COR-L47 (cell line): ENCODE measurements at places on chromosomes 3 and 15.
A peak's percentile ranks its signal among the peaks of the same experiment; 100 is the strongest.

- no peak for DNase-seq
Measured at GRCh38 chr15:100922192-100923040, 3.3 kb downstream of the LRRK1 start.

DNA sequence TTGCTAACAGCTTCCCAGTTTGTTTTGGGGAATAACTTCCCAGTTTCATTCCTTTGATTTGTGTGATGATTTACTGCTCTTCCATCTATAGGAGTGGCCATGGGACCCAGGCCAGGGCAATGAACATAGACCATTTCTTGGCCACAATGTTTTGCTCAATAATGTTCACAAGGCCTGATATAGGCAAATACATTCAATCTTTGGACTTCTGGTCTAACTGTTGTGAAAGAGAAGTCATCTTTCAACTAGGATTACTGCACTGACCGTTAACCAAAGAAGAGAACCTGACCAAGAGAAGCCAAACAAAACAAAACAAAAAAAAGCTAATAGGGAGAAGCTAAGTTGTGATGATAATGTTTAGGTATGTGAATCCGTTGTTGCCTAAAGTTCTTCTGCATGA lies 221.8 kb upstream of the SUCLG2 start:
- DNase-seq = no peak

DNA sequence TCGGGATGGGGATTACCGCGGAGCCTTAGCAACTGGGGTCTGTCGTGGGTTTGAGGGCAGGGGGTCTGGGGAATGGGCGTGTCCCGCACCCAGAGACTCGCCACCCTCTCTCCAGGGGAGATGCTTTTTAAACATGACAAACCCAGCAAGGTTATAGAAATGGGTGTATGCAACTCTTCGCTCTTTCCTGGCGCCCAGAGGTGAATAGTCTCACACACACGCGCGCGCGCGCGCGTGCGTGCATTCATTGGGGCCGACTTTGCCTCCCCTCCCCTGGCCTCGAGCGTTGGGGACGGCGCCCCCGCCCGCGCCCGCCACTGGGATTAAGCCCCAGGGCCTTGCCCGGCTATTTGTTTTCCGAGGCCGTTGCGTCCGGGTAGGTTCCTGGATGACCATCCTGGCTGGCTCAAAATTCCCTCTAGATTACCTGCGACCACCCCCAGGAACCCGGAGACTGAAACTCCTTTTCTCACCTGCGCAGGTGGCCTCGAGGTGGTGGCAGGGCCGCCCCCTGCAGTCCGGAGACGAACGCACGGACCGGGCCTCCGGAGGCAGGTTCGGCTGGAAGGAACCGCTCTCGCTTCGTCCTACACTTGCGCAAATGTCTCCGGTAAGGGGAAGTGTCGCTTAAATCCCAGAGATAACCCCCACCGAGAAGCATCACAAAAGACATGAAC lies 777 bp downstream of the GPR160 start:
- DNase-seq = peak; percentile 42

- peak; percentile 19 for DNase-seq
Measured at GRCh38 chr15:40264321-40265153, 18.3 kb downstream of the ANKRD63 start.

- DNase-seq = no peak
Measured at GRCh38 chr3:140343211-140344081, 334.4 kb upstream of the TRIM42 start.

DNA sequence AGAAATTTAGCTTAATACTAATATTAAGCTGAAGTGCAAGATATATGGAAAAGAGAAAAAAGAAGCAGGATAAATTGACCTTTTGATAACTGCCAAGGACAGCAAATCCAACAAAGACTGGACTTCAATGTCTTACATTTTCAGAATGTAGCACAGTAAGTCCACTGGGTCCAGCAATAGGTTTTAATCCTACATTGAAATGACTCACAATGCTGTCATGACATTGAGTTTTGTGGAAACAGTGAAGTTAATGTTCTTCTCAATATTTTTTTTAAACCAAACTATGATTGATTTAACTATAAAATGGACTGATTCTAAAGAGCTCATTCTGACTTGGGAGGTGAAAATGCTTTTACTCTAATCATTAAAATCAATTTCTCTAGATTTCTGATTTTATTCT lies 166.6 kb upstream of the ZNF717 start:
- DNase-seq = no peak

DNA sequence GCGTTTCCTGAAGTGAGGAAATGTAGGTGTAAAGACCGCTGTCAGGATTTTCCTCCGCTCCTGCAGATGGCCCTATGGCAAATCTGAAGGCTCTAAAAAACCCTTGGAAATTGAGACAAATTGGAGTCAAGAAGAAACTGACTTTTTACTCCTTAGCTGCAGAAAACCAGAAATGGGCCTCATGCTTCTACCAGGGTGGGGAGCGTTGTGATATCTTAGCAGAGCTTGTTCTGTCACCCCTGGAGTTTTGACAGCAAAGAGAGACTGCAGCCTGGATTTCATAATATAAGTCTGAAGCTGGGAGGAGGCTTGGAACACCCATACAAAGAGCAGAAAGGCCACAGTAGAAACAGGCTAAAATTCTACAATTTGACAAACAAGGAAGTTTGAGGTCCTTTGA lies 283.0 kb upstream of the PLSCR5 start:
- DNase-seq = no peak

- DNase-seq = no peak
Measured at GRCh38 chr3:164320962-164321361, 757.3 kb downstream of the SI start.

DNA sequence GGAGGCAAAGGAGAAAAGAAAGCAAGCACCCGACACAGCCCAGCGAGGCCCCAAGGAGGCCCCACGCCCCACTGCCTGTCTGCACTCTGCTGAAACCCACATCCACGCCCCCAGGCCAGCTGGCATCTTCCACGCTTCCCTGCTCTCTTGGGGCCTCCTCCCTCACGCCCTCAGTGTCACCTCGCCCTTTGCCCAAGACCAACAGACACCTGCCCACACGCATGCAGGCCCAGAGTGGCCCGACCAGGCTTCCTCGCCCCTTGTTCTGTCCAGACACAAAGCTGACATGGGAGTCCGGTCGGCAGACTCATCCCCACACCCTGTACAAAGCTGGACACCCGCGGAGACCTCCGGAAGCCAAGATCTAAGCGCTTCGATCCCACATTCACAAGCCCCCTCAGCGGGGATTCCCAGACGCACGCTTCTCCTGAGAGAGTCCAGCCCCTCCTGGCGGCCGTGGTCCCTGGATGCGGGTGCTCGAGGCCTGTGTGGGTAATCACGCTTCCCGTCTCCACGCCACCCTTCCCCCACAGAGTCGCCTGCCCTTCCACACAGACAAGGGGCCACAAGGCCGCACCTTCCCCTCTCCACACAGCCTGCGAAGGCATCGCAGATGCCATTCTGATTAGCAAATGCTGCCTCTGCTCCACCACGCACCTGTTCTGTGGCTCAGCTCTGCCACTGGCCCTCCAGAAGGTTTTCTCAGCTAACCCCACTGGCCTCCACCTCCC lies 176.6 kb downstream of the XXYLT1 start:
- no peak for DNase-seq

DNA sequence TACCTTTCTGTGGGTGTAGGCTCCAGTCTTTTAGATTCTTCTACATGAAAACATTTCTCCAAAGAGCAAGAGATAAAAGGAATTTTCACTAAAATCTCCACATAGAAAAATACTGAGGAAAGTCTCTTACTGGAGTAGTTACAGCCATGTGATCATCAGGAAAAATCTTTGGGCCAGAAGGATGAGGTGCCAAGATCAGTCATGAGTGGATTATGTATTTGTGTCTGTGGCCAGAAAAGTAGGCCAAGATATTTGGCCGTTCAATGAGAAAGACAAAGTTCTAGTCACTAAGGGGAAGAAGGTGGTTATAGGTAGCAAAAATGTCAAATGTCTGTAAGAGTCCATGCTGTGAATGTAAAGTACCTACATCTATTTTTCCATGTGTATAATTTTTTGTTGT lies 339.3 kb downstream of the NSUN3 start:
- DNase-seq = no peak

GRCh38 chr3:72632129-72632528 lies 216.1 kb downstream of the SHQ1 start:
- no peak for DNase-seq

DNA sequence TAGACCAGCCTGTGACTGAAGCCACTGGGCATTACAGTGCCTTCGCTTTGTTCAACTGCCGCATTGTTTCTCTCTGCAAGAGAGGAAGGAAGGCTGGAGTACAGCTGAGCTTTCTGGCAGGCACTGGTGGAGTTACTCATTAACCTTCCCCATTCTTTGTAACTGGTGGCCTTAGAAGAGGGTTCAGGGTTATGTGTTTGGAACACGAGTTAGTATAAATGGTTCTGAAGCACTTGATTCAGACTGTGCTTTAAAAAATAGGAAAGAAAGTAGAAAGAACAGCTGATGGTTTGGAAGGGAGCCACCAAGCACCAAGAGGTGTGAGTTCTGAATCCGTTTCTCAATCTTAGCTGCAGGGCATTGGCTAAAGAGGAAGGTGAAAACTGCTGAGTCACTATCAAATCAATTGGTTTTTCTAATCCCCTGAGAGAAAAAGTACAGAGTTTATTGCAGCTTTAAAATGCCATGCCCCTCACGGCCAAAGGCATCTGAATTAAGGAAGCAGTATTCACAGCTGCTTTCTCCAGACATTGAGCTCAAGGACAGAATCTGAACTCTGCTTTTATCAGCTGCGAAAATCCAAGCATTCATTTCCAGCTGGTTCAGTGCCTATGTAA lies 3.6 kb downstream of the HGD start:
- no peak for DNase-seq

DNA sequence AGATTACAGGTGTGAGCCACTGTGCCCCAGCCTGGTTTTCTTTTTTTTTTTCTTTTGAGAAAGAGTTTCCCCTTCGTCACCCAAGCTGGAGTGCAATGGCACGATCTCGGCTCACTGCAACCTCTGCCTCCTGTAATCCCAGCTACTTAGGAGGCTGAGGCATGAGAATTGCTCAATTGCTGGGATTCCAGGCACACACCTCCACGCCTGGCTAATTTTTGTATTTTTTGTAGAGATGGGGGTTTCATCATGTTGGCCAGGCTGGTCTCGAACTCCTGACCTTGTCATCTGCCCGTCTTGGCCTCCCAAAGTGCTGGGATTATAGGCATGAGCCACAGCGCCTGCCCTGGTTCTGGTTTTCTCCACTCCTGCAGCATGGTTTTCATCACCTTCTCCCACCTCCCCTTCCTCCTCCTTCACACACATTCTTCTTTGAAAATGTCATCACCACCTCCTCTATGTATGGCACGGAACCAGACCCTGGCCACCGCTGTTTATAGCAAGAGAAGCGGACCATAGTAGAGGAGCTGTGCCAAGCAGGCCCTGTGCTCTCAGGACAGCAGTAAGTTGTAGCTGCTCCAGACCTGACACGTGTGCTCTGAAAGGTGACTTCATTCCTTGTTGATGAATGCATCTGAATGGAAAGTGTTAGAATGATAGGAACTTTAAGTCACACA lies 14.6 kb upstream of the AHSG start:
- no peak for DNase-seq

GRCh38 chr3:66665021-66665695 lies 164.3 kb upstream of the LRIG1 start:
- no peak for DNase-seq

GRCh38 chr3:60053526-60054265 lies 1003.9 kb upstream of the CFAP20DC start:
- no peak for DNase-seq

DNA sequence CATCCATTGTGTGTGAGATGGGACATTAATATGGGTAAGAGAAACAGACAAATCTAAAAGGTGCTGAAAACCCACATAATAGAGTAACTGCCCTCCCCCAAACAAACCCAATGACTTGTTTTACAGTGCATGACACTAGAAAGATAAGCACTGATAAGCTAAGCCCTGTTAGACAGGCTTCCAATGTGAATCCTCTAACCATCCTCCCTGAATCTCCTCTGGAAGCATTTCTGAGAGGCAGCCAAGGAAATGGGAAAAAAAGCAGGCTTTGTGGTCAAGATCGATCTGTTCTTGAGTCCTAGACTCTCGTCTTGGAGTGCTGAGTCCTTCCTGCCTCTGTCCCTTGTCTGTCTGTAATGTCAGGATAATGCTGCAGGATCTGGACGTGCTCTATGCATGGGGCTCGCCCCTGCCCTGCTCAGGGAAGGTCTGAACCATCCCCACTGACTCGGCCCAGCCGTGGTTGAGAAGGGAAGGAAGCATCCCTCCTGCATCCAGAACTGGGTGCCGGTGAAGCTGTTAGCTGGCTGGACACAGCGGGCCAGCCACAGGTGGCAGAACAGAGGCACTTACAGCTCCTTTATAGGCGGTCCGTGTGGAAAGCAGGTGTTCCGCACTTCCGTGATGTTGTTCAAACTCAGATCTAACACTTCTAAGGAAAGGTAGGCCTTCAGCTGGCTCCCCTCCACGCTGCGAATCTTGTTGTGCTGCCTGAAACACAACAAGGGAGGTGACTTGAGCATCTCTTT lies 84.1 kb downstream of the LRIG1 start:
- DNase-seq = no peak

- no peak for DNase-seq
Measured at GRCh38 chr3:18424213-18424728, 868 bp downstream of the SATB1 start.

DNA sequence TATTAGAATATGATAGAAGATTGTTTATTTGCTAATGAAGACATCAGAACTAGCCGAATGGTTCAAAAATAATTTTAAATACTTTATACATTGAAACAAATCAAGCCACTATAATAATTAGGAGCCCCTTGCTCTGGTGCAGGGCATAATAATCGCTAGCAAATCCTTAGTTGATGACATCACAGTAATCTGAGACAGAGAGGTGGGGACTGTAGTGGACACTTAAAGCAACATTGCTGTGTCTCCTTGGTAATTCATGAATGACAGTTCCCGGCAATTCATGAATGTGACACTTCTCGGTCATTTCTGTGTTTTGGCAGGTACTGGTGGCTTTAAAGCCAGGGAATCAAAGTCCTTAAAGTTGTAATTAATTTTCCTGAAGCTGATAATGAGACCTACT lies 114.3 kb downstream of the PPM1L start:
- DNase-seq = peak; percentile 36

DNA sequence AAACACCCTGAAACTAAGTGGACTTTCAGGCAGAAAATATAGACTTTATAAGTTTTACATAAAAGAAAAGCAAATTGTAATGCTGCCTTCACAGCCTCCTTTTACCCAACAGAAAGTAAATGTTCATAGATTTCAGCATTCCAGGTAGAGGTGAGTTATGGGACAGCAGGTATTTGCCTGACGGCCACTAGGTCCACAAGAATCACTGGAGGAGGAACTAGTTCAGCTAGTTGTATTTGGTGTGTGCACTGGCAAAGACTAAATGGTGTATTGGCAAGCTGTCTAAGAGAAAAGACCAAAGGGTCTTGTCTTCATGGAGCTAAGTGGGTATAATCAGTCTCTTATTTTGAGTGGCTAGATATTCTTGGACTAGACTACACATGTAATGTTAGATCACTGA lies 34.2 kb downstream of the ZNF654 start:
- DNase-seq = no peak

GRCh38 chr15:60480149-60480548 lies 1.2 kb upstream of the ICE2 start:
- no peak for DNase-seq

GRCh38 chr3:66527246-66527645 lies 26.4 kb upstream of the LRIG1 start:
- DNase-seq = peak; percentile 9
